ENCODE measurements at places on chromosomes 16 and 17. TPM values are rescaled to one million over a fixed set of nuclear protein-coding genes. Genes with fewer than 3 reads are reported as not detected.

The PLXDC1 gene
- 9.3 TPM for total RNA-seq

DNA sequence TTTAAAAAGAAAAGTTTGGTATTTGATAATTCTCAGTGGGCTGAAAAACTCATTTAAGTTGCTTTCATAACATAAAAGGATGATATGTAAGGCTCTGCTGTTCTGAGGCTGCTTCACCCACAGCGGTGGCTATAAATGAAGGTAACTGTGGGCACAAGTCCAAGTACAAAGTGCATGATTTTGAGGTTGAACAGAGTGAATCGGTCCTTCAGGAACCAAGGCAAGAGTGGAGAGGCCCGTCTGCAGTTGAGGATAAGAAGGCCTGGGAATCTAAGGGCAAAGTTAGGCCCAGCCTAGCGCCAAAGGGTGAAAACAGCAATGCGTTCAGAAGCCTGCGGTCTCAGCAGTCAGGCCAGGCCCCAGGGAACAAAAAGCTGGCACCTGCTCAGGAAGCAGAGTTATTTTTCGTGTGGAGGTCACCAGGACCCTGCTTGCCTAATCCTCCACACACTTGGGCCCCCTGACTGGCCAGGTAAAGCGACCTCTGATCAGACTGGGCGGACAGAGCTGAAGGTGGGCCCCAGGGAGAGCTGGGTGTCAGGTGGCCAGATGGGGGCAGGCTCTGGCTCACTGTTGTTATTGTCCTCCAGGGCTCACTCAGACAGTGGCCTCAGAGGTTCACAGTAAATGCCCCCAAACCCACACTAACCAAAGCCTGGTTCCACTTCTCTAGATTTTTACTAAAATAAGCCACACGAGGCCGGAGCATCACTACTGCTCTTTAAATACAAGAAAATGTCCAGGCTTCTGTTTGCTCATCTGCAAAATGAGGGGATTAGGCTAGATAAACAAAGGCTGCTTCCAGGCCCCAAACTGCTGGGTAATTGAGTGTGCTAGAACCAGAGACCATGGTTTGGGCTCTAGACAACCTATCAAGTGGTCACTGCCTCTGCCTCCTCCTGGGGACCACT is 46.5 kb downstream of the TEX2 start:
- no peak for DNase-seq

- no peak for DNase-seq
These were observed 25.3 kb downstream of the CMIP start for GRCh38 chr16:81469710-81470535.

The CYGB gene
- total RNA-seq, result 48.7 TPM

GRCh38 chr17:48593840-48594537 is 410 bp upstream of the HOXB5 start:
- DNase-seq, result peak; percentile 78

The TP53TG3F gene
- total RNA-seq, result not detected

The HCFC1R1 gene
- 33.1 TPM for total RNA-seq

The ABCC3 gene
- 4.5 TPM for total RNA-seq

DNA sequence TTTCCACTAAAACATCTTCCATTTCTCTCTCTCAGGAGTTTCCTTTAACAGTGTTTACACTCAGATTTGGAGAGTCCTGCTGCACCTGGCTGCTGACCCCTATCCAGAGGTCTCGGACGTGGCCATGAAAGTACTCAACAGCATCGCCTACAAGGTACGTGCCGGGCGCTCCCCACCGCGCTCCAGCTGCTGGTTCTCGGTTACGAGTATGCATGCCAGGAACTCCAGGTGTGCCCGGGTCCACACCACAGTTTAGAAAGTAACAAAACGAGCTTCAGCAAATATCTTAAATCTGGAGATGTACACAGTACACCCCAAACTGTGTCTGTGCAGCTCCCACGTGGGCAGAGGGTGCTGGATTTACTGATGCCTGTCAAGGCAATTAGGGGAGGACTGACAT is 82.9 kb upstream of the CHMP6 start:
- DNase-seq, result no peak

- no peak for DNase-seq
These were observed 8.9 kb upstream of the C16orf74 start for GRCh38 chr16:85759631-85760419.

DNA sequence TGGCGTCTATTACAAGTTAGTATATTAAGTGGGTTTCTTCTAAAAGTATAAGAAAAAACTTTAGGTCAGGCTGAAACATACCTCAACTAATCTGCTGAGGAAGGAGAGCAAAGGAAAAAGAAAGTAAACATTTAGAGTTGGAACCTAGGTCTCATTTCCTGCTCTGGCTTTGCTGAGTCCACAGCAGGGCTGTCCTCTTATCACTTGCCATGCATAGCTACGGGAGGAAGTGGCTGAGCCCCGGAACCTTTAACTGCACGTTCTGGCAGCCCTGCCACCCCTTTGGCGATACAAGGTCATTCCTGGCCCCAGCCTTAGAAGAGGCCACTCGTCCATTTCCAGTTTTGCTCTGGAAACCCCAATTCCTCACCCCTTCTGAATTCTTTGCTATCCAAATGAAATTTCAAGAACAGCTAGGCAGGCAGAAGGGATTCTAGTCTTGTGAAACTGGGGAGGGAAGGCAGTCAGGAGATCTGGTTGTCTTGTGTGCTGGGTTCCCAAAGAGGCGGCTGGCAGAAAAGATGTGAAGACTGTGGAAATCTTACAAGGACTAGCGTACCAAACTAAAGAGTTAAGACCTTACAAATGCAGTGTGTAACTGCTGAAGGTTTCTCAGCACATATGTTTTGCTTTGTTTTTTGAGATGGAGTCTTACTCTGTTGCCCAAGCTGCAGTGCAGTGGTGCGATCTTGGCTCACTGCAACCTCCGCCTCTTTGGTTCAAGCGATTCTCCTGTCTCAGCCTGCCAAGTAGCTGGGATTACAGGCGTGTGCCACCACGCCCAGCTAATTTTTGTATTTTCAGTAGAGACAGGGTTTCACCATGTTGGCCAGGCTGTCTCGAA is 19.1 kb downstream of the WIPI1 start:
- no peak for DNase-seq

The ZG16B gene
- total RNA-seq, result not detected

The DYNLL2 gene
- 27.9 TPM for total RNA-seq

DNA sequence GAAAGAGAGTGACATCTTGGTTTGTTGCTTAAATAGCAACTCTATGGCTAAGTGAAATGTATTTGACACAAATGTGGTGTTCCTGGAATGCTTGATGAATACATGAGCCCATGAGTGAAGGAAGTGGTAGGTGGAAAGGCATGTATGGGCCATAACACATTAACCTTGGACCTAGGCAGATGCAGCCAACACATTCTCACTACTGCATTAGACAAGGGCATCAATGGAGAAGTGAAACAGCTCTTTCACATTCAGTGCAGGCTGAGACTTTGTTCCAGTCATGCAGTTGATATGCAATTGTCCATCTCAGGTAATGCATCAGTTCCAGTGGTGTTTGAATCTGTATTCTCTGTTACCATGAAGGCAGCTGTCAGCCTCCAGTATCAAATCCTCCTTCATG is 133.6 kb downstream of the HS3ST3B1 start:
- DNase-seq, result no peak

GRCh38 chr17:34382621-34383124 is 19.6 kb upstream of the CCL1 start:
- DNase-seq, result no peak

The C17orf100 gene
- not detected for total RNA-seq

The DHRS11 gene
- total RNA-seq, result 17.3 TPM

The SALL1 gene
- 6.9 TPM for total RNA-seq

The VEZF1 gene
- 65.9 TPM for total RNA-seq

The P2RX5 gene
- 5.4 TPM for total RNA-seq

GRCh38 chr17:32356750-32357149 is 6.8 kb downstream of the ZNF207 start:
- no peak for DNase-seq

The TOX3 gene
- total RNA-seq, result not detected

GRCh38 chr16:62036101-62036801 is at the start of gene CDH8:
CDH8 (minus strand) TSS chr16:62036438; CDS start chr16:62021403, 15,035 bp downstream.
- DNase-seq, result no peak

The KRTAP2-1 gene
- total RNA-seq, result not detected

GRCh38 chr16:46745617-46746016 is 2.5 kb downstream of the MYLK3 start:
- no peak for DNase-seq

DNA sequence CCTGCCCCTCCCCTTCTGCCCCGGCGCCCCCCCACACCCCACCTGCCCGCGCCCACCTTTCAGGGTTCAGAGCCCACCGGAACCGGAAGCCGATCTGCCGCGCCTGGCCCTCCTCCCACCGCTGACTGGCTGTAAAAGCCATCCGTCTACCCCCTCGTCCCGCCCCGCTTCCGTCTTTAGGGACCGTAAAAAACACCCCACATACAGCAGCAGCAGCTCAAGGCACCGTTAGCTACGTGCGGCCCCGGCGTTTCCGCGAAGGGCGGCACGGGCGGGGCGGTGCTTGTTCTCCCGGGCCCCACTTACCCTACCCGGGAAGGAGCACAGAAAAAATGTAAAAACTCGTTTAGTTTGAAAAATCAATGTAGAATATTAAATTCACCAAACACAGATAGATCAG is at the start of gene MRPL28:
MRPL28 (minus strand) TSS at position 96 of the 400 bp plus-strand sequence. CDS start 320 bp downstream, outside the sequence.
- DNase-seq, result peak; percentile 97

The SLC5A10 gene
- total RNA-seq, result 0.16 TPM

The OTOA gene
- not detected for total RNA-seq

GRCh38 chr17:57489321-57489720 is 233.0 kb downstream of the MSI2 start:
- no peak for DNase-seq

GRCh38 chr17:73130977-73131376 is 33.8 kb upstream of the SSTR2 start:
- DNase-seq, result no peak

- DNase-seq, result no peak
These were observed 23.1 kb upstream of the DNAH17 start for GRCh38 chr17:78600181-78600721.

- no peak for DNase-seq
These were observed 93.1 kb downstream of the XYLT1 start for GRCh38 chr16:17377360-17378324.

- DNase-seq, result no peak
These were observed 6.3 kb downstream of the NOS2 start for GRCh38 chr17:27793906-27794569.

The SLC13A5 gene
- not detected for total RNA-seq

DNA sequence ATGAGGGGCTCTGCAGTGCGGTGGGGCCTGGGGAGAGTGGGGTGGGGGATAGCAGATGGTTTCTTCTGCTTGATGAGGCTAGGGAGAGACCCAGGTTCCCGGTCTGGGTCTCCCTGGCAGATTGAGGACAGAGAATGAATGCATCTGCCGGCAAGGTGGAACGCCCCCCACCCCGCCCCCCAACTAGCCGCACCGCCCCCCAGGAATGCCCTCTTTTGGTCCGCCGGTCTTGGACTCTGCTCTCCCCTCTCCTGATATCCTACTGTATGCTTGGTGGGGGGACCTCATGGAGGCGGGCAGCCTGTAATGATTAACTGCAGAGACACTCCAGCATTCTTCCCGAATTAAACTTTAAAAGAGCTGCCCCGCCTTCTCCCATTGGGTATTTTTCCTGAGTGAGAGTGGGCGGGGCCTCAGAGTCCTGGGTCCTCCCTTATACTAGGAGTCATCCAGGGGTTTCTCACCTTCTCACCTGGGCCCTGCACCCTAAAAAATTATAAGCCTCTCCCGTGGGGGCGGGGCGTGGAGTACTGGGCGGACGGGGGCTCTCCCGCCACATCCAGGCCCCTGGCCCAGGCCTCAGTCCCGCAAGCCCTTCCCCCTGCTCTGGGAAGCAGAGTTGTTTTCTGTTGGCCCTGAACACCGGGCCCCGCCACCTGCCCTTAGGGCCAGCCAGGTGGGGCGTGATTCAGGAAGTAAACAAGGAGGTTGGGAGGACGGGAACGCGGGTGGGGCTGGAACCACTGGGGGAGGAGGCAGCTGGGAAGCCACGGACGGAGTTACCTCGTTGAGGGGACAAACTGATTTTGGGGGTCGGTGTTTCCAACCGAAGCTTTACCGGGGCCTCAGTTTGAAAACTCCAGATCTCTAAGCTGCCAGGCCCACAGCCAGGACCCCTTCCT is 1.5 kb downstream of the GRB7 start:
- no peak for DNase-seq

- no peak for DNase-seq
These were observed 607.1 kb downstream of the KCNJ2 start for GRCh38 chr17:70776441-70776840.

DNA sequence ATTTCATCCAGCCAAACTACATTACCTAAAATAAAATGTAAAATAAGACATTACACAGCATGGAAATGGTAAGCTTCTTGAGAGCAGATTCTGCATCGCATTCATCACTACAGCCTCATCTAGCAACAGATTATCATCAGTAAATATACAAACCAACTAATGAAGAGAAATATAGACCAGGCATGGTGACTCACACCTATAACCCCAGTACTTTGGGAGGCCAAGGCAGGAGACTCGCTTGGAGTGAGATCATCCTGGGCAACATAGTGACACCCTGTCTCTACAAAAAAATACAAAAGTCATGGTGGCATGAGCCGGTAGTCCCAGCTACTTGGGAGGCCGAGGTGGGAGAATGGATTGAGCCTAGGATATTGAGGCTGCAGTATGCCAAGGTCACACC is 19.9 kb downstream of the NCBP3 start:
- DNase-seq, result no peak

The SKA2 gene
- total RNA-seq, result 23.0 TPM

DNA sequence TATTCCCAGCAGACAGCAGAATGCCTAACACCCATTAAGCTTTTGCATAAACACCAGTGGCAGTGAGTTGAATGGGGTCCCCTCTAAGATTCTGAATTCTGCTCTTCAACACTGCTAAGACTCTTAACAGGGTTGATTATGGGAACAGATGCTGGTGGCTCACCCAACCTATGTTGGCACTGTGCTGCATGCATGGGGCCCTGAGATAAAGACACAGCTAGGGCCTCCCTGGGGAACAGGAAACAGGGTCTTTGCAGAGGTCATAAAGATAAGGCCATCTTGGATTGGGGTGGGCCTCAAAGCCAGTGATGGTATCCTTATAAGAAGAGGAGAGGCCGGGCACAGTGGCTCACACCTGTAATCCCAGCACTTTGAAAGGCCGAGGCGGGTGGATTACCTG is 190.8 kb downstream of the SLC39A11 start:
- no peak for DNase-seq

GRCh38 chr16:53078765-53079485 is 24.1 kb downstream of the CHD9 start:
- DNase-seq, result no peak

DNA sequence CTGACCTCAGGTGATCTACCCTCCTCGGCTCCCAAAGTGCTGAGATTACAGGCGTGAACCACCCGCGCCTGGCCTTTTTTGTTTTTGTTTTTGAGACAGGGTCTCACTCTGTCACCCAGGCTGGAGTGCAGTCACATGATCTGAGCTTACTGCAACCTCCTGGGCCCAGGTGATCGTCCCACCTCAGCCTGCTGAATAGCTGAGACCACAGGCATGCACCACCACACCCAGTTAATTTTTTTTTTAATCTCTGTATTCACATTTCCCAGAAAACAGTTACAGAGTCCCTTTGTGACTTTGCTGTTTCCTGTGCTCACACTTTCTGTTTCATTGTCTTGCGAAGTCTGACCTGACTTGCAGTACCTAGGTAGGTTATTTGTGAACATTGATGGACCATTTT is 2.7 kb downstream of the CLUAP1 start:
- no peak for DNase-seq

The PABPN1L gene
- total RNA-seq, result not detected

- DNase-seq, result no peak
These were observed 366.9 kb downstream of the SLC39A11 start for GRCh38 chr17:72725433-72726068.
